ENCODE measurements at places on chromosomes 13 and 19.
A peak's percentile ranks its signal among the peaks of the same experiment; 100 is the strongest.

- DNase-seq, result no peak
Observed at GRCh38 chr13:30569901-30570576, 47.7 kb upstream of the USPL1 start.

GRCh38 chr19:57830071-57830602 lies at the start of gene ZNF587B:
Gene ZNF587B, plus strand, starts transcription at chr19:57830299. Its CDS starts 230 bp downstream, at chr19:57830529.
- DNase-seq, result no peak

GRCh38 chr19:13120817-13121216 lies 2.8 kb downstream of the NACC1 start:
- DNase-seq, result no peak

DNA sequence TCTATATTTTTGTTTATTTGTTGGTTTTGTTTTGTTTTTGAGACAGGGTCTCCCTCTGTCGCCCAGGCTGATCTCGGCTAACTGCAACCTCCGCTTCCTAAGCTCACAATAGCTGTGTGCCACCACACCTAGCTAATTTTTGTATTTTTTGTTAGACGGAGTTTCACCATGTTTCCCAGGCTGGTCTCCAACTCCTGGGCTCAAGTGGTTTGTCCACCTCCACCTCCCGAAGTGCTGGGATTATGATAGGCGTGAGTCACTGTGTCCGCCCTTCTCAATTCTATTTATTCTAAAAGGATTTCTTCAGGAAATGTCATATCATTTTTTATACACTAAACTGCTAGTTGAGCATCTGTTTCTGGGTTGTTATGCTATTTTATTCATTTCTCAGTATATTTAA lies 1206.0 kb downstream of the OLFM4 start:
- DNase-seq, result no peak

DNA sequence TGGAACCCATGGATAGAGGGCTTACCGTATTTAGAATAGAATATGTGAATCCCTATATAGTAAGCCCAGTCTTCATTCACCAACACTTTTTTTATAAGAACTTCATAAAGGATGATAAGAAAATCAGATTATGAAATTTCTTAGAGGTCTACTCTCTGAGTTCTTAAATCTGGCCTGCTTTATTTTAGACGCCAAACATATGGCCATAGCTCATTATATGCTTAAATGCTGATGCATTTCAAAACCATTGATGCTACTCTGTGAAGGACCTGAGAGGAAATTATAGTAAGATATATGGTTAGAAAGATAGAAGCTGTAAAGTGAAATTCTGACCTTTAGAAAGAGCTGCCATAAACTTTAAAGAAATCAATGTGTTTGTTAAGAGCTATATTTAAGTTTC lies 38.3 kb downstream of the GPC6 start:
- no peak for DNase-seq

- no peak for DNase-seq
Observed at GRCh38 chr19:53958823-53959757, 3.6 kb upstream of the CACNG8 start.

GRCh38 chr13:56735537-56735942 lies 405.2 kb upstream of the PRR20A start:
- DNase-seq, result no peak

GRCh38 chr13:33571618-33572017 lies 246.3 kb upstream of the RFC3 start:
- DNase-seq, result no peak

GRCh38 chr13:103282571-103283450 lies 216.6 kb upstream of the SLC10A2 start:
- peak; percentile 14 for DNase-seq

Data from GM18507 (cell line).